ENCODE measurements at places on chromosomes 4 and X. TPM values are rescaled to one million over a fixed set of nuclear protein-coding genes. Genes with fewer than 3 reads are reported as not detected.

Gene FAM47E
- 6.5 TPM for total RNA-seq

Gene CLIC2
- total RNA-seq = 3.5 TPM

Gene ODAPH
- total RNA-seq = not detected

Gene TRIM61
- not detected for total RNA-seq

Gene NLGN4X
- total RNA-seq = 1.7 TPM

Gene VCX3B
- total RNA-seq = not detected

Gene IRS4
- total RNA-seq = not detected

Gene NEUROG2
- not detected for total RNA-seq

Gene BTC
- total RNA-seq = 2.9 TPM

Gene ANAPC4
- total RNA-seq = 30.3 TPM

Gene PDCL2
- total RNA-seq = not detected

Gene CT47B1
- total RNA-seq = not detected

Gene ADGRG4
- 0.03 TPM for total RNA-seq

Gene GAR1
- 12.8 TPM for total RNA-seq

Gene CCSER1
- 22.7 TPM for total RNA-seq

Gene MUC7
- not detected for total RNA-seq

Gene AIMP1
- 40.6 TPM for total RNA-seq

Gene EVC
- 2.2 TPM for total RNA-seq

Gene RHOXF2B
- total RNA-seq = not detected

Gene SLITRK2
- total RNA-seq = 0.09 TPM

Gene STPG2
- total RNA-seq = not detected

Gene MAGEA9B
- total RNA-seq = not detected

Measured in left colon (tissue), 2 donors.